GM19239 (cell line): ENCODE measurements at places on chromosomes 13 and 19.

DNA sequence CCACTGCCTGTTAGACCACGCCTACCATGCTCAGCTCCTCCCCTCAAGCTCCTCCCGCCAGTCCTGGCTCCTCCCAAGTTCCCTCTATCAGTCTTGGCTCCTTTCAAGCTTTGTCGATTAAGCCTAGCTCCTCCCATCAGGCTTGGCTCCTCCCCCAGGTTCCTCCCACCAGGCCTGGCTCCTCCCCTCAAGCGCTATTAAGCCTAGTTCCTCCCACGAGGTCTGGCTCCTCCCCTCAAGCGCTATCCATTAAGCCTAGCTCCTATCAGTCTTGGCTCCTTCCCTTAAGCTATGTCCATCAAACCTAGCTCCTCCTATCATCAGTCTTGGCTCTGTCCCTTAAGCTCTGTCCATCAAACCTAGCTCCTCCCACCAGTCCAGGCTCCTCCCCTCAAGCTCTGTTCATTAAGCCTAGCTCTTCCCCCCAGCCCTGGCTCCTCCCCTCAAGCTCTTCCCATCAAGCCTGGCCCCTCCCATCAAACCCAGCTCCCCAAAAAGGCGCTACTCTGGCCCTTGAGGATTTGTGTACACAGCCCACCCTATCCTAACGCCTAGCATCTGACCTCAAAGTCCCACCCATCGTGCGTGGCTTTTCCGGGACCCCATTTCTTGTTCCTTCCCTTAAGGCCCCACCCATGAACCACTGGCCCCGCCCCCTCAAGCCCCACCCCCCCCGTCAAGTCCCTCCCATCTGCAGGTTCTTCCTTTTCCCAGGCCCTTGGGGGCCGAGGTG is 10.0 kb downstream of the CAMSAP3 start:
- no peak for DNase-seq

- no peak for DNase-seq
Measured at GRCh38 chr19:16274447-16274846, 50.2 kb upstream of the KLF2 start.

GRCh38 chr19:5947435-5947834 is 30.5 kb downstream of the RANBP3 start:
- DNase-seq, result no peak

- no peak for DNase-seq
Measured at GRCh38 chr13:47705185-47705584, 295.9 kb downstream of the SUCLA2 start.

DNA sequence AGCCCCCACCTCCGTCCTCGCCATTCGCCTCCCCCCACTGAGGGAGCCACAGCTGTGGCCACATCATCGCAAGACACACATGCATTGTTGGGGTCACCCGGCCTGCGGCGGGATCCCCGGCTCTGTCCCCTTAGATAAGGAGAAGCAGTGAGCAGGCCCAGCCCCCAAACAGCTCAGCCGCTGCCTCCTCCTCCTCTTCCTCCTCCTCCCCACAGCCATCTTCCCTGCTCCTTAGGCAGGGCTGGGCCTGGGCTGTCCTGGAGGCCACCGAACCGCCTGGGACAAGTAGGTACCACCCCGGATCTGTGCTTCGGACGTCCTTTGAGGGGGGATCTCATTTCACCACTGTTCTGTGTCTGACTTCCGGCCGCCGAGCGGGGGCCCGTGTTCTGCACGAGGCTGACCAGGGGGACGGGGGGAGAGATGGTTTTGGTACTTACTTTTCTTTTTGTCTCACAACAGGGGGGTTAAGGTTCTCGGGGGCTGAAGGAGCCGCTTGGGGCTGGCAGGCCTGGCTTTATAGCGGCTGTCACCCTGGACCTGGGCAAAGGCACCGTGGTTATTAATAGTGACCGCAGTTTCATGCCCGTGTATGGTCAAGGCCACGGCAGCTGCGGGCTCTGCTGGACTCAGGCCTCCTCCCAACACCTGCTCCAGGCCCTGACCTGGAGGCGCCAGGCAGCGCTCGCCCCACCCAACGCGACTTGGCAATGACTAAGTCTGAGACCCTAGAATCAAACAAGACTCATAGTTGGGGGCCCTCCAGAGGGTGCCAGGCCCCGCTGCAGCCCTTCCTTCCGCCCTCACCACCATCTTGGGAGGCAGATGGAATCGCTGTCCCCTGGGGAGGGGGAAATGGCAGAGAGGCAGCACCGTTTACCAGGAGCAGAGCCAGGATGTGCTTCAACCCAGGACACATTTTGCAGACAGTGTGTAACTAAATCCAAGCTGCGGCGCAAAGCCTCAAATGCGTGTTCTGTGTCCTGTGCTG is 18.3 kb downstream of the NMRK2 start:
- no peak for DNase-seq
